H1 (cell line): ENCODE measurements at places on chromosomes 6 and 20. TPM values are rescaled to one million over a fixed set of nuclear protein-coding genes. Genes with fewer than 3 reads are reported as not detected.
A peak's percentile ranks its signal among the peaks of the same experiment; 100 is the strongest.

GRCh38 chr20:62054451-62054953 lies 11.2 kb downstream of the TAF4 start:
- no peak overlapping the region for H3K27ac ChIP-seq
- H3K4me1 ChIP-seq: no peaks in the 10 kb centered on the region; the same call in 1 of the 2 replicates
- H3K4me3 ChIP-seq: no peak overlapping the region
- peaks cover 5% of the 10 kb centered on the region; the same call in 1 of the 2 replicates for H3K36me3 ChIP-seq
- no peaks in the 10 kb centered on the region for H3K27me3 ChIP-seq

- H3K27ac ChIP-seq: no peak overlapping the region
- no peak for DNase-seq
- no peaks in the 10 kb centered on the region for H3K36me3 ChIP-seq
- H3K27me3 ChIP-seq: no peaks in the 10 kb centered on the region
- no peak overlapping the region for H3K4me3 ChIP-seq
- no peaks in the 10 kb centered on the region for H3K4me1 ChIP-seq
These were observed 37.6 kb downstream of the NR2E1 start for GRCh38 chr6:108203189-108204112.

DNA sequence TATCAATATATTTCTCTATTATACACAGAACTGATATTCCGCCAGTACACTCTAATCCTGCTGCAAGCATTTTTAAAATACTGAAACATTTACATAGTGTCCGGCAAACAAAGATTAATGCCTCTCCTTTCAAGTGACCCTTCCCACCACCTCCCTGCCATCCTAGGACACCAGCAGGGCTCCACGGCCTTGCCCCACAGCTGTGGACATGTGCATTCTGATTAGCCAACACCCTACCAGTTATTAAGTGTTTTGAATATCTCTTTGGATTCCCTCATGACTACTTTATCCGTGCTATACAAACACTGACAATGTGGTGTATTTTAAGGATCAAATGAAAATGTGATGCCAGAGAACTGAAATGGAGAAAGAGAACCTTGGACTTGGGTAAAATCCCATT lies 615.1 kb downstream of the KIF16B start:
- no peak for DNase-seq
- no peaks in the 10 kb centered on the region for H3K4me1 ChIP-seq
- no peaks in the 10 kb centered on the region for H3K36me3 ChIP-seq
- no peak overlapping the region for H3K27ac ChIP-seq
- no peaks in the 10 kb centered on the region for H3K27me3 ChIP-seq

DNA sequence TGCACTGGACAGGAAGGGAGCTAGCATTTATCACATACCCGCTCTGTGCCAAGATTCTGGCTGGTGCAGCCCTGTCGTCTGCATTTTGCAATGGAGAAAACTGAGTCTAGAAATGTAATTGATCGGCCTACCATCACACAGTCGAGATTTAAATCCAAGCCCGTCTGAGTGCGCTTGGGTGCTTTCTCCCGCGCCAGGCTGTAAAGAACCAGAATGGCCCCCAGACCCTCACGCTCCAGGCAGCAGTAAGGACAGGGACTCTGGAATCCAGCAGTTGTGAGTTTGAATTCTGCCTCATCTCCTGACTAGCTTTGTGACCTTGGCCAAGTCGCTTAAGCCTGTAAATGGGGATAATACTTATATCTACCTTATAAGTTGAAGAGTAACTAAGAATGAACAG lies 10.8 kb downstream of the DYNLRB1 start:
- no peak for DNase-seq
- H3K27ac ChIP-seq: no peak overlapping the region
- H3K4me1 ChIP-seq: peaks cover 4% of the 10 kb centered on the region; the same call in 1 of the 2 replicates
- peaks cover 8% of the 10 kb centered on the region for H3K36me3 ChIP-seq

DNA sequence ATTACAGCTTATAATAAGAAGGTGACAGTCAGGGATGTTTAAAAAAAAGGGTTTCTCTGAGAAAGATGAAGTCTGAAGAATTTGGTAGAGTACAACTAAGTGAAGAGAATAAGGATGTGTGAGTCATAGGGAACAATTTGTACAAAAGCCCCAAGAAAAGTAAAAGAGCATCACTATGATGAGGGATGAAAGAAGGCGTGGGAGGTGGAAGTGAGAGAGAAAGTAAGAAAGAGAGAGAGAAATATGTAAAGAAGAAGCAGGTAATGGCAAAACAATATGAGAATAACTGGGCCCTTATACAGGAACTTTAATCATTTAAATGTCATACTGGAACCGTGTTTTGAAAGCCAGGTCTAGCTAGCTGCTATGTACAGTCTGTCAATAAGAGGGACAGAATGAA lies 179.4 kb downstream of the ASCC3 start:
- no peaks in the 10 kb centered on the region for H3K4me1 ChIP-seq
- no peak overlapping the region for H3K27ac ChIP-seq
- H3K4me3 ChIP-seq: no peak overlapping the region
- no peak for DNase-seq
- no peaks in the 10 kb centered on the region for H3K36me3 ChIP-seq

DNA sequence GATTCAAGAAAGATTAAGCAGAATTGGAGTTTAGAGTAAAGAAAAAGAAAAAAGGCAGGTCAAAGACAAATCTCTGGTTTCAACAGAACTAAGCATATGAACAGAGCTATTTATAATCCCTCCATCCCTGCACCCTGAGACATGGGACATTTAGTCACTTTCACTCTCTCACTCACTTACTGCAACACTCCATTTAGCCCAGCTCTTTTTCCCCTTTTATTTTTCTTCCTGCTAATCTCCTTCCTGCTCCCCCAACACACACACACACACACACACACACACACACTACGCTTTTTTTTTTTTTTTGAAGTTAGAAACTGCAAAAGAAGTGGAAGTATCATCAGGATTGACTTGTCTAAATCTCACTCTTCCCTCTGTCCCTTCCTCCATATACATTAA lies 45.1 kb upstream of the TBC1D7 start:
- no peaks in the 10 kb centered on the region for H3K27me3 ChIP-seq
- no peaks in the 10 kb centered on the region for H3K4me1 ChIP-seq
- no peaks in the 10 kb centered on the region for H3K36me3 ChIP-seq
- H3K4me3 ChIP-seq: no peak overlapping the region

DNA sequence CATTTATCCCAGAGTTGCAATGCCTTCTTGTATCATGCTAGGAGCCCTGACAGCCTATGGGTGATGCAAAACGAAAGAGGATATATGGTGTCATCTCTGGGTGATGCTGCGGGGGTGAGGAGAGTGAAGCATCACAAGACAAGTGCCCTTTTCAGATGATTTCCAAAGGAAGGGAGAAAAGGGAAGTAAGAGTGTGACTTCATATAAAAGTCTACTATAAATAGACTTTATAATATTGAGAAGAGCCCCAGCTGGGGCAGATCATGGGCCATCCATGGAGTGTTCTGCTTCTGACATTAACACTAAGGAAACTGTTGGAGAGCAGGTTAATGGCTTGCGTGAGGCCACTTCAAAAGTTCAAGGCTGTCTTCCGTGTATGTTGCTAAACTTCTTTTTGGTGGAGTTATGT lies 4.4 kb downstream of the CD83 start:
- H3K27ac ChIP-seq: no peak overlapping the region
- H3K4me3 ChIP-seq: no peak overlapping the region
- 0 out of 2 replicates have a peak, but pooled peaks cover 7% of the 10 kb centered on the region for H3K27me3 ChIP-seq
- H3K36me3 ChIP-seq: no peaks in the 10 kb centered on the region

GRCh38 chr6:41222045-41222444 lies 6.1 kb upstream of the TREML4 start:
- H3K27me3 ChIP-seq: no peaks in the 10 kb centered on the region
- H3K4me3 ChIP-seq: no peak overlapping the region
- no peak overlapping the region for H3K27ac ChIP-seq
- no peaks in the 10 kb centered on the region for H3K36me3 ChIP-seq

DNA sequence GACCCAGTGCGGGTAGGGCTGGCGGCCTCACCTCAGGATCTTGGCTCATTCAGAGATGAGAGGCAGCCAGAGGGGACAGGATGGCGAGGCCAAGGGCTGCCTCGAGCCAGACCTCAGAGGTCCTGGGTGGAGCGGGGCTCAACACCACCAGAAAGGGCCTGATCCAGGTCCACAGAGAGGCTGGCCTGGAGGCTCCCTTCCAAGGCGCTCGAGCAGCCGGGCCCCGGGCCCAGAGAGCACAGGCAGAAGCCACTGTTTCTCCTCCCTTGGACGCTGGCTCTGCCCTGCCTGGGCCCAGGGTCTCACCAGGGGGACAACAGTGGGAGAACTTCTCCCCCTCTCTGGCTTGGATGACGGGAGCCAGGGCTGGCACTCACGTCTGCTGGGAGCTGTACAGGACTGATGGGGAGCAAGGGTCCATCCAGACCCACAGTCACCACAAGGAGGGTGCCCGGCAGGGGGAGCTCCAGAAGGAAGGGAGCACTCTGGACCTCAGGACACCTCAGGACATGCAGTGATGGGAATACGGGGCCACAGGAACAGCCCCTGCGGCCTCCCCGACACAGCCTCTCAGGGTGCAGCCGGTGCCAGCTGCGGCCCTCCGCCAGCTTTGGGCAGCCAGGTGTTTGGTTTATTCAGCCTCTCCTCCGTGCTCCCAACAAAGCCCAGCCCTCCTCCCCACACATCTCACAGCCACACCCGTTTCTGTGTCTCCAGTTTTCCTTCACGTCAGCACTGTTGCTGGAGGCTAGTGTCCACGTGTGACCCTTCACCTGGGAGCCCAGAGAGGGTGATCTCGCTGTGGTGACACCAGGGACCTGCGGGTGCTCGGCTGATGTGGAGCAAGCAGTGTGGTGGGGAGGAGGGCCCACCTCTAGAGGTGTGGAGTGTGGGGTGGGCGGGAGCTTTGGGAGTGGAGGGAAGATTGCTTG lies 8.7 kb downstream of the RPS21 start:
- no peak overlapping the region for H3K27ac ChIP-seq
- no peak overlapping the region for H3K4me3 ChIP-seq
- no peak for DNase-seq
- no peaks in the 10 kb centered on the region for H3K27me3 ChIP-seq
- H3K36me3 ChIP-seq: no peaks in the 10 kb centered on the region

DNA sequence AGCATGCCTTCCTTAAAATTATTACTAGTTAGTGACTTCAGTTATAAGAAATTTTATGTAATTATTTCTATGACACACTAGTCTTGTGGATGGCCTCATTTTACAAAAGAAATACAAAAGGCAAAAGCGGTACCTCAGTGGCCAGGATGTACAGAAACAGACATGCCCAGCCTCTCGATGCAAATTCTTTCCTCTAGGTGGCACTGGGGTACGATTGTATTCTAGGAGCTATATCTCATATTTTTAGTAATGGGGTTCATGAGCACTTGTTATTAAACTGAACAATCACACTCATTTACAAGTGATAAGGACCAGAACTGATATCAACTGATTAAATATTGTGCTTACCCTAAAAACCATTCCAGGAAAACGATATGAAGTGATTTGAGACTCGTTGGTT lies 59.8 kb downstream of the SOD2 start:
- DNase-seq: peak; percentile 47
- H3K27ac ChIP-seq: no peak overlapping the region
- H3K4me3 ChIP-seq: no peak overlapping the region
- H3K27me3 ChIP-seq: no peaks in the 10 kb centered on the region

DNA sequence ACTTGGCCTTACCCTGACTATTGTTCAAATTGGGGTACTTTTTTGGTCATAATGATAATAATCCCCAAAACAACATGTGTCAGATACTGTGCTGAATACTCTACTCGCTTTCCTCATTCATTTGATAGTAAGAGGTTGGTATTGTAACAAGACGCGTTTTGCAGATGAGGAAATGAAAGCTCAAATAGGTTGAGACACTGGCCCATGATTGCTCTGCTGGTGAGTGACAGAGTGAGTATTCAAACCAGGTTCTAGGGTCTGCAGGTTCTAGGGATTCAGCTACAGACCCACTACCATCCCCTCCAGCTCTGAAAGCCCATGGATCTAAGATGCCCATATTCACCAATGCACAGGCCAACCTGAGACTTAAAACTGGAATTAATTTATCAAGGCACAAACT lies 1.3 kb upstream of the ENPP4 start:
- H3K4me3 ChIP-seq: no peak overlapping the region
- no peak for DNase-seq
- H3K27me3 ChIP-seq: no peaks in the 10 kb centered on the region
- H3K4me1 ChIP-seq: peaks cover 2% of the 10 kb centered on the region; the same call in 1 of the 2 replicates
- H3K36me3 ChIP-seq: no peaks in the 10 kb centered on the region

GRCh38 chr6:6712449-6713403 lies 124.2 kb downstream of the LY86 start:
- H3K4me1 ChIP-seq: peaks cover 3% of the 10 kb centered on the region
- DNase-seq: no peak
- H3K4me3 ChIP-seq: no peak overlapping the region
- H3K27ac ChIP-seq: no peak overlapping the region
- no peaks in the 10 kb centered on the region for H3K27me3 ChIP-seq
- no peaks in the 10 kb centered on the region for H3K36me3 ChIP-seq

- peaks cover 6% of the 10 kb centered on the region for H3K27me3 ChIP-seq
- H3K36me3 ChIP-seq: peaks cover 21% of the 10 kb centered on the region
- H3K27ac ChIP-seq: no peak overlapping the region
- no peaks in the 10 kb centered on the region for H3K4me1 ChIP-seq
- no peak overlapping the region for H3K4me3 ChIP-seq
- no peak for DNase-seq
These were observed 9.8 kb downstream of the NKX2-4 start for GRCh38 chr20:21387528-21387927.

DNA sequence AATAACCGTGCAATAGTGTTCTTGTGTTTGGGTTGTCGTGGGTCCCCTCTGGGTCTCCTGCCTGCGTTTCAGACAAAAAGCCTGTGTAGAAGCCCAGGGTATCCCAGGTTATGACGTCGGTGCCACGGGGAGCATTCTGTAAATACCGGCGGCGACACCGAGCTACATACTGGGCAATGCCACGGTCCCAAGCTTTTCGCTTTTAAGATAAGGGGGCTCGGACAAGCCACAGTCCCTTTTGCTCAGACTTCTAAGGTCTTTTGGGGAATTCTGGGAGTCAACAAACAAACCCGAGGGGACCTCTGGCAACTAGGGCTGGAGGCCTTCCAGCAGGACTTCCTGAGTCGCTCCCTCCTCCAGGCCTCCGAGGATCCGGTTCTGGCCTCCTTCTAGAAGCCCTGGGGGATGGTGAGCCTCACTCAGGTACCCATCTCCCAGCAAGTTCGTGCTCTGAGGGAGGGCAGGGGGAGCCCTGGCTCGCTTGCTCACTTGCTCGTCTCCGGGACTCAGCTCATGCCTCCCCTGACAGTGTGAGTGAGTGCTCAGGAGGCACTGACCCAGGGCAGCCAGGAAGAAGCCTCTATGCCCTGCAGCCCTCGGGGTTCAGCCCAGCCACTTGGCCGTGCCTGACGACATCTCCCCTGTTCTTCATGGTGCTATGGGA lies 62.4 kb upstream of the MRPS10 start:
- H3K4me3 ChIP-seq: no peak overlapping the region
- H3K4me1 ChIP-seq: 0 out of 2 replicates have a peak, but pooled peaks cover 3% of the 10 kb centered on the region
- H3K27me3 ChIP-seq: no peaks in the 10 kb centered on the region
- no peak overlapping the region for H3K27ac ChIP-seq
- no peak for DNase-seq

GRCh38 chr6:21067521-21067920 lies 526.0 kb upstream of the SOX4 start:
- H3K4me1 ChIP-seq: no peaks in the 10 kb centered on the region
- no peak overlapping the region for H3K27ac ChIP-seq
- no peak overlapping the region for H3K4me3 ChIP-seq
- no peaks in the 10 kb centered on the region for H3K27me3 ChIP-seq

PRDM13 gene
- 0.05 and 0.06 TPM in 2 replicates for polyA plus RNA-seq

LAMA4 gene
- 0.95 and 2.0 TPM in 2 replicates for polyA plus RNA-seq

DAAM2 gene
- 1.5 and 1.8 TPM in 2 replicates for polyA plus RNA-seq

POU5F1 gene
- polyA plus RNA-seq: 2,437 and 2,958 TPM in 2 replicates

GSTA2 gene
- polyA plus RNA-seq: 0.05 TPM in 1 of 2 replicates, not detected in the other

MACROD2 gene
- polyA plus RNA-seq: 0.70 and 1.8 TPM in 2 replicates
